ENCODE measurements at places on chromosomes 16 and 17.

DNA sequence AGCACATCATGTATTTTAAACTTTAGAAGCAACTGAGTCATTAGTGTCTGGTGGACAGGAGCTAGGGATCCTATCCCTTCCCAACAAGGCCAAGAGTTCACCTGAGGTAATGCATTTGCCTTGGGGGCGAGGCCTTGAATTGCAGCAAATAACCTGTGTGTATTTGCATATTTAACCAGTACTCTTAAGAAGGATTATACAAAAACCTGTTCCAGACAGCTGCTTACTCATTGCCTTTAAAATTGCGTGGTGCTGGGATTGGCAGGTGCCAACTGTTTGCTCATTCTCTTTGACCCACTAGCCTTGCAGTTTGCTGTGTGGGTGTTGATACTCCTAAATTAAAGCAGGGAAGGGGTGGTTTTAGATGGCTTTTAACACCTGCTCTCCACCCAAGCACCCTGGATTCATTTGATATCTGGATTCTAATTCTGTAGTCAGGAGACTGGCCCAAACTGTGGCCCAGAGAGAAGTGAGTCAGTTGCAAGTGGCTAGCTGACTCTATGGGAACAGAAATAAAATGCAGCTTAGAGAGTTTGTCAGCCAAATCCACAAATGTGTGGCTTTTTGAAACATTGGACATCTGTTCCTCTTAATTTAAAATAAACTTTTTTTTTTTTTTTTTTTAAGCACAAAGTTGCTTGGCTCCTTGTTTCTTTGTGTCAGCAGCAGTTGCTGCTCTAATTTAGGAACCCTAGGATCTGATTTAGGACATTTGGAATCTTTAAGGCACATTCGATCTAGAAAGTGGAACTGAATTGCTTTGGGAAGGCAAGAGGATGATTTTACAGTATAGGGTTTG, 46.9 kb downstream of the TUBD1 start:
- DNase-seq = peak; percentile 95

DNA sequence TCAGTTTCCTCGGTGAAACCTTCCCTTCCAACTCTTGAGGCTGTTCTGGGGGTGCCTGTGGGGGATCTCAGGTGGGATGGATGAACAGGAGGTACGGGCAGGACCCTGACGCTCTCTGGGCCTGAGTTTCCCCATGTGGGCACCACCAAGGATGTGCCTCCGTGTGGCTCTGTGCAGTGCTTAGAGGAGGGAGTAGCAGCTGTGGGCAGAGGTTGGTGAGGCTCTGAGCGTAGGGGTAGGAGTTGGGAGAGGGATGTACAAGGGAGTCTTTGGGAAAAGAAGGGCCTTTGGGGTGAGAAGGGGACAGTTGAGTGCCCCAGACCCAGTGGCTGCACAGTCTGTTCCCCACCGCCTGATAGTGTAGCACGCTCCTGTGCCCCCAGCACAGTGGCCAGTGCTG, 59.1 kb downstream of the SNX20 start:
- no peak for DNase-seq

GRCh38 chr17:55433029-55433628, 11.5 kb upstream of the MMD start:
- peak; percentile 90 for DNase-seq

DNA sequence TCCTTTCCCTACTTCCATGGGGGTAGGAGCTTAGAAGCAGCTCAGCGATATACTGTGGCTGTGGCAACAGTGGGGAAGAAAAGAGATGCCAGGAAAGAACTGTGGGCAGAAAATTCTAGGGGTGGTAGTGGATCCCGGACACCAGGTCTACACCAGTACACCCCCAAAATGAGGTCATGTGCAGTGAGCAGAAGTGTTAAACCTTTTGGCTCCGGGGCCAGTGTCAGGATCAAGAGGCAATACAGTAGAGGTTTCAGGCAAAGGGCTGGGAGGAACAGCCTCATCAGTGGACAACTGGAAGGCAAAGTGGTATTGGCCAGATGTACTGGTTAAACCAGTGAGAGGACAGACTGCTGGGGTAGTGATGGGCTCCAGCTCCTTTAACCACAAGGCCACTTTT, 163.1 kb upstream of the CCL2 start:
- no peak for DNase-seq

- DNase-seq = no peak
These were observed 305.2 kb upstream of the RBFOX1 start for GRCh38 chr16:7027401-7027800.

GRCh38 chr16:14309001-14309886, 238.1 kb downstream of the MRTFB start:
- DNase-seq = no peak

DNA sequence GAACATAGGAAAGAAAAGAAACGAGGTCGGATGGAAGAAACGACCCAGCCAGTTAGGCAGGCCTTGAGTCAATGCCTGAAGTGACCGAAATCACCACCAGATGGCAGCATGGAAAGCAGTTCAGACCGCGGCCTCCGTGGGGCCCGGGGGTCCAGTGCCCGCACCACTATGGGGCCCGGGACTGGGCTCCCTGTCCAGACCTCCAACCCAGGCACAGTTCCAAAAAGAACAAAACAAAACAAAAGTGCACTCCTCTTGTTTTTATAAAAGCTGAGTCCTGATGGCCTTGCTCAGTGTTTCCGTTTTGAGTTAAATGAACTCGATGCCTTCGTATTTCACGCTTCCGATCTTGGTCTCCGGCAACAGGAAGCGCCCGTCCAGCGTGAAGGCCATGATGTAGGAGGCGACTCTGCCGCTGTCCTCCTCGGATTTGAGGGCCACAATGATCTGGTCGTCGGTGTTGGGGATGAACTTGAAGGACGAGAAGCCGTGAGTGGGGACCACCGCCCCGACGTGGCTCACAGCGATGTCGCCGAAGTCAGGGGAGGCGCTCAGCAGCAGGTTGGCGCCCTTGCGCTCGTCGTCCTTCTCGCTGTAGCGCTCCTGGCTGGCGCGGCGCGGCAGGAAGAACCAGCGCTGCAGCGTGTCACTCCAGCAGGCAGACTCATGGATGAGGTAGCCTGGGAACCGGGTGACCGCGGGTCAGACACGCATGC, 13.7 kb upstream of the LGALS3BP start:
- peak; percentile 25 for DNase-seq

DNA sequence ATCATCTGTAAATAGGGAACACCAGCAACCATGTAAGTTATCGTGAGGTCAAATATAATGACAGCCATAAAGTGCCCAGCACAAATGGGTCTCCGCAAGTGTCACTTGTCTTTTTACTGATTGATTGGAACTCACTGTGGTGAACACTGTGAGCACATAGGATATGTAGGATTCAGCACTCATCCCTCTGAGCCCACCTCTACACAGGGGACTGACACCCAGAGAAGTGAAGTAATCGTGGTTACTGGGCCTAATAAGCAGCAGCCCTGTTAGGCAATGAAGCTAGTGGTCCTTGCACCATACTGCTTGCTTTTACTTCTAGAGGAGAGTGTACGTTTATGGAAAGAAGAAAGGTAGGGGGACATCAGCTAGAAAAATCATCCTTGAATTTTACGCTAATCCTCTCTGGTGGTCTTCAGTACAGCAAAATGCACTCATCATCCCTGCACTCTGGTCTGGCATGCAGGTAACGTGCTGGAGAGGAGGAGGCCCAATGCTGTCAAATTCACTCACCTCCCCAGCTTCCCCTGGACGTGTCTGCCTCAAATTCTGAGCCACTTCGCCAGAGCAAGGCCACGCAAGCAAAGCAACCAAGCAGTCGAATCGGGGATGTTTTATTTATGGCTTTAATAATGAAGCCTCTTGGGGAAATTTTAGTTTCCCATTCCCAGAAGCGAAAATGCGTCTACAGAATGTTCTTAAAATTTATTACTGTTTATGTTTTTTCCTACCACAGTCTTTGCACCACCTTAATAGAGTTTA, 74.7 kb downstream of the YPEL2 start:
- no peak for DNase-seq

DNA sequence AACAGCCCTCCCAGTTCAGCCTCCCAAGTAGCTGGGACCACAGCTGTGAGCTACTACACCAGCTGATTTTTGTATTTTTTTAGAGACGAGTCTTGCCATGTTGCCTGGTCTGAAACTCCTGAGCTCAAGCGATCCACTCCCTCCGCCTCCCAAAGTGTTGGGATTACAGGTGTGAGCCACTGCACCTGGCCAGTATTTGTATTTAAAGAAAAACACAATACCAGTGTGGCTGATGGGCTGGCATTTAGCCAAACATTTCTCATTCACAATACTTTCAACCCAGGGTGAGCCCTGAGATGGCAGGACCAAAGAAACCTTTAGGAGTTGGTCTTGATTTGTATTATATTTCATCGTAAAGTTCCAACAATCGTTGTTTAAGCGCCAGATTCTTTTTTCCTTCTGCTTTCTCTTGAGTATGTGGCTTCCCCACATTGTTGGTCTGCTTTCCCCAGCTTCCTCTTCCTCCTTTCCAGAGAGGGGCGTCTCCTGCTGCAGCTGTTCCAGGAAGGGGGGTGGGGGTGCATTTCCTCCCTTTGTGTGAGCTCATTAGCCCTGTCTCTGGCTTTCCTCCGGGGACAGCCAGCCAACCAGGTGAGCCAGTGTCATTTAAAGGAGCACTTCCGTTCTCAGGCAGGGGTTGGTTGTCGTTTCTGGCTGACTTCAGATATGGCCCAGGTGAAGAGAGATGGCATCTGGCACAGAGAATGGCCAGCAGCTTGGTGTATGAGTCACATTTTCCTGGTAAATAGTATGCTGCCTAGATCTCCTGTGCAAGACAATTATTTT, 79.9 kb downstream of the GPRC5B start:
- DNase-seq = no peak

- no peak for DNase-seq
These were observed 17.3 kb downstream of the DNAH17 start for GRCh38 chr17:78559749-78560368.

- DNase-seq = no peak
These were observed 74.1 kb downstream of the TMEM132E start for GRCh38 chr17:34653511-34653910.

DNA sequence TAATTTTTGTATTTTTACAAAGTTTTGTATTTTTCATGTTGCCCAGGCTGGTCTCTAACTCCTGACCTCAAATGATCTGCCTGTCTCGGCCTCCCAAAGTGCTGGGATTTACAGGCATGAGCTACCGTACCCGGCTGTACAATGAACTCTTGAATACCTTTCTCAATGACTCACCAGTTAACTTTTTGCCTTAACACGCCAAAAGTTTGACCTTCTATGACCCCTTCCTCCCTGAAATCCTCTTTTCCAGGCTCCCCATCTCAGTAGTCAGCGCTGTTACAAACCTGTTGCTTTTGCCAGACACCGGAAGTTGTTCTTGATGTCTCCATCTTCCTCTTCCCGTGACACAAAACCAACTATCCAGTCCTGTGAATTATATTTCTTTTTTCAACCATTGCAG, 158.1 kb upstream of the ASIC2 start:
- DNase-seq = no peak

GRCh38 chr17:61247439-61247838, 152.2 kb upstream of the TBX2 start:
- peak; percentile 50 for DNase-seq

DNA sequence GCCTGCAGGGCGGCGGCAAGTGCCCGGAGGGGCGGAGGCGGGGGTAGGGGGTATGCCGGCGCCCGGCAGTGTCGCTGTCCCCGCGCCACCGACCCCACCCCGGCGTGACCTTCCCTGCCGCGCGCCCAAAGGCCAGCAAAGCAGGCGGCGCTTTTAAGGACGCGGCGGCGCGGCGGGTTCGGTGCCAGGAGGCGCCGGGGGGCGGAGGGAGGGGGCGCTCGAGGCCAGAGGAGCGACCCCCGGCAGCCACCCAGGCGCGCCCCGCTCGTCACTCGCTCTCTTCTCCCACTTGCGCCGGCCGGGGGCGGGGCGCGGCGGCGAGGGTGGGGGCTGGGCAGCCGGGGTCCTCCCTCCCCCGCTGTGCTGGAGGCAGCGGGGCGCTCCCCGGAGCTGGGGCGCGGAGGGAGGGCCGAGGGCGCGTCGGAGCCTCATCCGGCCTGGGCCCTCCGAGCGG, 8.6 kb upstream of the BAHCC1 start:
- no peak for DNase-seq

DNA sequence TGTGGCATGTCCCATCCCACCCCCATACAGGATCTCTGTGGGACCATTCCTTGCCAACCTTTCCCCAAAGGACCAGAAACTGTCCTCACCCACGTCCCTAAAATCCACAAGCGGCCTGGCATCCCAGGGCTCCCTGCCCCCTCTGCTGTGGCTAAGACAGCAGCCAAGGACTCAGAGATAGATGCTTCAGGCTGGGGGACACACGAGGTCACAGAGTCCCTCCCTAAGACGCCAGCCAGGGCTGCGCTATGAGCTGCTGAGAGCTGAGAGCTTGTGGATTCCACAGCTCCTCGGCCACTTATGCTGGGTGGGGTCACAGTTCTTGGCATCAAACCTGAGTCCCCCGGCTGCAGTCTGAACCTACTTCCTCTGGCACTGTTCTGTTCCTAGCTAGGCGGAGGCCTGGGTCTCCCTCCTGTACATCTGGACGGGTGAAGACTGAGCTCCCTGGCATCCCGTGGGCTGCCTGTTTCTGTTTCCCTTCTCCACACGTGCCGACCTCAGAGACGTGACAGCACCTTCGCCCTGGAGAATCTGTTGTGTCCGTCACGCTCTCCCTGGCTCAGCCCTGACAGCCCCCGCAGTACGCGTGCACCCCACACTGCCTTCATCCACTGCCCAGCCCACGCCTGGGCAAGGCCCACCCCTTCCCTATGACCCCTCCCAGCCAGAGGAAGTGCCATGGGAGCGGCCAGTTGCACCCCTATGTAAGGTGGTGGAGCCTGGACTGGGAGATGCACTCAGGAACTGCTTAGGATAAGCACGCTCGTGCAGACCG, 61.2 kb downstream of the ENGASE start:
- no peak for DNase-seq

GRCh38 chr17:54891176-54891821, 9.4 kb upstream of the TOM1L1 start:
- peak; percentile 51 for DNase-seq

GRCh38 chr16:24036614-24037013, 200.8 kb downstream of the PRKCB start:
- peak; percentile 47 for DNase-seq

DNA sequence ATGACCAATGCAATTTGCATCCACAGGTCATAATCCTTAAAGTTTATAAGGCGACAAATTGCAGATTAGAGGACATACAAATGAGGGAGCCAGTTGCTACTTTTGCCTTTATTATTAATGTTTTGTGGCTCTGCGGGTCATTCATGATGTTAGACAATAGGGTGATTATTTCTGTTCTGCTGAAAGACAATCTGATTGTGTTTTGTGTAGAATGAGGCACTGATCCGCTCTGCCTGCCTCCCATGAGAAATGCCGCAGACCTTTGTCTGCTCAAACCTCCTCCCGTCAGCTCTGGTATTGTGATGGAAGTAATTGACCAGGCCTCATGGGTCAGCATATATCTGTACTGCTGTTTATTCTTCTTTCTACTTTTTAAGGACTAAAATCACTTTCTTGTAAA, 224.9 kb downstream of the PRKCA start:
- no peak for DNase-seq

- peak; percentile 49 for DNase-seq
These were observed 22.6 kb downstream of the GJD3 start for GRCh38 chr17:40341808-40342503.
